Aortic smooth muscle cell (primary cell): ENCODE measurements at places on chromosomes 3 and 15. TPM values are rescaled to one million over a fixed set of nuclear protein-coding genes. Genes with fewer than 3 reads are reported as not detected.

REC114 gene
- total RNA-seq, result not detected in 2 replicates

ATP13A4 gene
- 0.31 and 0.40 TPM in 2 replicates for total RNA-seq

PCSK6 gene
- 0.19 and 0.66 TPM in 2 replicates for total RNA-seq

PLA2G4E gene
- total RNA-seq, result not detected in 2 replicates

CCK gene
- 0.19 TPM in 1 of 2 replicates, not detected in the other for total RNA-seq

HDC gene
- not detected in 2 replicates for total RNA-seq
